HT1080 (cell line): ENCODE measurements at places on chromosomes 6 and 20.

GRCh38 chr20:1946442-1946761, 47.5 kb downstream of the PDYN start:
- DNase-seq, result no peak

DNA sequence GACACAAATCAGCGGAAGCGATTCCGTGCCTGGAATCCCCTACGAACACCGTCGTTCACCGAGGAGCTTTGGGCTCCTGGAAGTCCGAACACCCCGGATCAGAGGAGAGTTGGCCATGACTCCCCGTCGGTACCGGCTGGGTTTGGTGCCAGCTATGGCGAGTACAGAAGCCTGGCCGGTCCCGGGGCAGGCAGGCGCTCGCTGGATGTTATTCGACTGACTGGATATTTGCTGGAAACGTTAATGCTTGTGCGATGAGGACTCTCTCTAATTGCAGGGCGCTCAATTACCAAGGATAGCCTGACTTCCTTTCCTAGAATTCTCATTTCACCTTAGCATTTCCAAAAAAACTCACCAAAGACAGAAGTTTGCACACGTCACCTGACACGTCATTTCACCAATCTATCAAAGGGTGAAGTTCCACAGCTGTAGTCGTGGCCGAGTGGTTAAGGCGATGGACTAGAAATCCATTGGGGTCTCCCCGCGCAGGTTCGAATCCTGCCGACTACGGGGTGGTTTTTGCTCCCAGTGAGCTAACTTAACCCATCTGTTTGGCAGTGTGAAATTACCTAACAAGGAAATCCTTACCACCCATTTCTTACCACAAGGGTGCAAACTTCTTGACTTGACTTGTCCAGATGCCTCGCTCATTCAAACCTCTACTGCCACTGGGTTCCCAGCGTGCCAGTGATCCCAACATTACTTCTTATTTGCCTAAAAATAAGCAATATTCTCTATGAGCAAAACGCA, 22.7 kb upstream of the ZNF184 start:
- DNase-seq, result peak; percentile 96

- no peak for DNase-seq
Measured at GRCh38 chr6:11380969-11381744, 148.7 kb upstream of the NEDD9 start.

- no peak for DNase-seq
Measured at GRCh38 chr20:63821811-63822210, 9.3 kb downstream of the ZBTB46 start.

- peak; percentile 4 for DNase-seq
Measured at GRCh38 chr6:133835901-133836300, 53.0 kb upstream of the TCF21 start.

DNA sequence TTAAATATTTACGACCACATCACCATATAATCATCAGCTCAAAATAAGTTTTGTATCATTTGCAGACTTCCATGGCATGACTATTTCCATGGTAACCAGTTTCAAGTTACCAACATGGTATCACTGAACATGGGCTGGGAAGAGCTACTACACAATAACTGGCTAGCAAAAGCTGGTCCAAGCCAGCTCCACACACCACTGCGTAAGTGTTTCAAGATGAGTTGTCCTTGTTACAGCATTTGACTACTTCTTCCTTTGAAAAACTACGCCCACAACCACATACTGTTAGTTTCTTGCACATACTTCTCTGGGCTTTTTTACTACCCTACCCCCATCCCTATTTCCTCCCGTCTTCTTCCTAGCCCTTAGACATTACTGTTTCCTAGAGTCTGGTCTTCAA, 8.5 kb downstream of the CD164 start:
- no peak for DNase-seq

- peak; percentile 54 for DNase-seq
Measured at GRCh38 chr6:35327349-35328027, 14.9 kb upstream of the PPARD start.

GRCh38 chr20:60816901-60817300, 435.2 kb upstream of the CDH4 start:
- DNase-seq, result no peak

DNA sequence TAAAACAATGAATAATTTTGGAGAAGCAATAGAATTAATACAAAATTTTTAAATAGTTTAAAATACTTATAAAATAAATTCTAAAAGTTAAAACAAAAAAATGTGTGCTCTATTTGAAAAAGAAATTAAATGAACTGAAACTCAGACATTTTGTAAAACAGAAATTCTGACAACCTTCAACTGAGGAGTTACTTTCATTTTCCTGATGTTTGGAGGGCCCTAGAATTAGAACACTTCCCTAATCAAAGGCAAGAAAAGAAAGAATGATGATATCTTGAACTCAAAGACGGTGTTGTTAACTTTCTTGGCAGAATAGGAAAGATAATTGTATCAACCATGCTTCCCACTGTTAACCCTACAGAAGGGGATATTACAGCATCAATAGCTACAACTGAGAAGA, 27.9 kb downstream of the SNX14 start:
- DNase-seq, result no peak

DNA sequence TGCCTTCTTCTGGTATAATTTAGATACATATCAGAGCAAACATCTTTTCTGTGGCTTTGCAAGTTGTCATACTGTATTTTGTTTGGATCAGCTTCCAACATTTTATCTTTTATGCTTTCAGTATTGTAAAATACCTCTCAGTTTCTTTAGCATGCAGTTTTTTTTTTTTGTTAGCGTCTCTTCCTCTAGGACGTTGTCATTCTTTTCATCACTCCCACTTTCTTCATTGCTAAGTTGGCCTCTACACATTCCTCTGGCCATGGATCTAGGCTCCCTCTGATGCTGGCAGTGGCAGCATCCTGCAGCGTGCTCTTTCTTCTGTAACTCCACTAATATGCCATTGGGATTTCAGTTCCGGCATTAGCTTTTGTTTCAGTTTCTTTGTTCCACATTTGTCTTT, 21.7 kb downstream of the RPRD1B start:
- no peak for DNase-seq

DNA sequence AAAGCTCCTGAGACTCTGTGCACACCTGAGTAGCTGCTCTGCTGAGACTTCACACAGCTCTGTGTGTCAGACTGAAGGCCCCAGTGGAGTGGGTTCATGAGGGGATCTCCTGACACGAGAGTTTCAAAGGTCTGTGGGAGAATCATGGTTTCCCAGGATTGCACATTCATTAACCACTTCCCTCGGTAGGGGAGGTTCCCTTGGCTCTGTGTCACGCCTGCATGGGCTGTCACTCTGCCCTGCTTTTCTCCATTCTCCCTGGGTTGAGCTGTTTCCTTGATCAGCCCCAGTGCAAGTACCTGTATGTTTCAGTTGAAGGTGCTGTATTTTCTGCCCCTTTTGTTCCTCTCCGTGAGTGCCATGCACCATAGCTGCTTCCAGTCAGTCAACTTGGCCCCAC, 236.9 kb downstream of the EPM2A start:
- DNase-seq, result no peak
